ENCODE measurements at places on chromosomes 13 and 19. TPM values are rescaled to one million over a fixed set of nuclear protein-coding genes. Genes with fewer than 3 reads are reported as not detected.

Gene EFNA2
- total RNA-seq, result 0.07 TPM

DNA sequence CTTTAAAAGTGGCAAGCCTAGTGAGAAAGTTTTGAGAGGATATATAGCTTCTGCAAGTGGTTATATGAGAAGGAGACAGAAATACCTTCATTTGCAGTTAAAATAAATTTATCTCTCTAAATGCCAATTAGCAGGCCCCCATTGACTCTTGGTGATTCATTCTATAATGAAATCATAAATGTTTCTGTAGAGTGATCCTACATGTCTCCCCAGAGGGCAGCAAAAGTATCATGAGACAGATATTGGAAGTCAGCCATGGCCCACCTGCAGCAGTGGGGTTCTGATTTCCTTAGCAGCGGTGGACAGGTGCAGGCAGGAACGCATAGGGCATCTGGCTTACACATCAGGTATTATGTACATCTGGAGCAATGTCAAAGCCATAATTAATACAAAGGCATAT, 385.4 kb upstream of the SLC10A2 start:
- no peak for DNase-seq

- no peak for DNase-seq
Observed at GRCh38 chr19:7419777-7420439, 68.9 kb downstream of the PEX11G start.

Gene GIPC3
- total RNA-seq, result 0.53 TPM

- no peak for DNase-seq
Observed at GRCh38 chr13:112831801-112832200, 137.2 kb upstream of the MCF2L start.

Gene SCEL
- total RNA-seq, result under 0.01 TPM

GRCh38 chr13:38850868-38851626, 139.6 kb downstream of the STOML3 start:
- DNase-seq, result no peak

Gene CGB5
- total RNA-seq, result not detected

Gene FCGBP
- 0.04 TPM for total RNA-seq

- no peak for DNase-seq
Observed at GRCh38 chr13:76833441-76833954, 52.7 kb downstream of the KCTD12 start.

DNA sequence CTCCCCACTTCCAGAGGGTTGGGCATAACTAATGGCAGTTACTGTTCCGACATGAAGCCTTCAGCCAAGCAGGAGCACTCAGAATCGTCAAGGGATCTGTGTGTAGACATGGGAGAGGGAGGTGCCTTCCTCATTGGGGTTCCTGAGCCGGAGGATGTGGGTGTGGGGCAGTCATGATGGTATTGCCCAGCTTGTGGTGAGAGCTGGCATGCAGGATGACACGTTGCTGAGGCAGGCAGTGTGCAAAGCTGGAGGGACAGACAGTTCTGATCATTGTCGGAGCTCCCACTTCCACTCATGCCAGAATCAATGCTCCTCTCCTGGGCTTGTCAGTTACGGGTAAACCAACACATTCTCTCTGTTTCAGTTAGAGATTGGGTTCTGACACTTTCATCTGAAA, 83.9 kb upstream of the TSC22D1 start:
- DNase-seq, result no peak

Gene ELANE
- not detected for total RNA-seq

- no peak for DNase-seq
Observed at GRCh38 chr19:17706750-17707181, 12.5 kb upstream of the MAP1S start.

Gene SYNE4
- under 0.01 TPM for total RNA-seq

DNA sequence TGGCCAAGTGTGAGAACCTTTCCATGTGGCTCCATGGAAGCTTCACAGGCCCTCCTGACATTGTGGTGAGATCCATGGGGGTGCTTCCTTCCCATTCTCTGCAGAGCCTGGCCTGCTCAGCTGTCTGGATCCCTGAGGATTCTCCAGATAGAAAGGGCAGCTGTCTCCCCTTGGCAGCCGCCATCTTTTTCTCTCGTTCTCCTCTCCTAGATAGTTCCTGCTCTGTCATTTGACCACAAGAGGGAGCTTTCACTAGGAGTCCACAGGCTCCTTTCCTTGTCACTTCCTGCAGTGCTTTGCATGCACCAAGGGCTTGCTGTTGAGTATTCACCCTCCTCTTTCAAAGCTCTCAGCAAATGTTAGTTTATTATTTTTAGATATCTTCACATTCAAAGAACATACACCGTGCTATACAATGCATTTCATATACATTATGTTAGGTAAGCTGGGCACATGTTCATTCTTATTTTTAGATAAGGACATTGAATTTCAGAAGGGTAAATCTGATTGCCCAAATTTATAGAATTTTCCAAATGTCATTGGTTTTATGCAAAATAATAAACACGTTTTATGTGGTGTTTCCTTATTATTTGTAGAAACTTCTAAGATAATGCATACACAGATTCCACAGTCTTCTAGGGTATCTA, 133.2 kb downstream of the FRY start:
- no peak for DNase-seq

GRCh38 chr19:28968721-28969120, 244.2 kb downstream of the UQCRFS1 start:
- no peak for DNase-seq

GRCh38 chr13:32852526-32852925, 163.7 kb upstream of the KL start:
- no peak for DNase-seq

DNA sequence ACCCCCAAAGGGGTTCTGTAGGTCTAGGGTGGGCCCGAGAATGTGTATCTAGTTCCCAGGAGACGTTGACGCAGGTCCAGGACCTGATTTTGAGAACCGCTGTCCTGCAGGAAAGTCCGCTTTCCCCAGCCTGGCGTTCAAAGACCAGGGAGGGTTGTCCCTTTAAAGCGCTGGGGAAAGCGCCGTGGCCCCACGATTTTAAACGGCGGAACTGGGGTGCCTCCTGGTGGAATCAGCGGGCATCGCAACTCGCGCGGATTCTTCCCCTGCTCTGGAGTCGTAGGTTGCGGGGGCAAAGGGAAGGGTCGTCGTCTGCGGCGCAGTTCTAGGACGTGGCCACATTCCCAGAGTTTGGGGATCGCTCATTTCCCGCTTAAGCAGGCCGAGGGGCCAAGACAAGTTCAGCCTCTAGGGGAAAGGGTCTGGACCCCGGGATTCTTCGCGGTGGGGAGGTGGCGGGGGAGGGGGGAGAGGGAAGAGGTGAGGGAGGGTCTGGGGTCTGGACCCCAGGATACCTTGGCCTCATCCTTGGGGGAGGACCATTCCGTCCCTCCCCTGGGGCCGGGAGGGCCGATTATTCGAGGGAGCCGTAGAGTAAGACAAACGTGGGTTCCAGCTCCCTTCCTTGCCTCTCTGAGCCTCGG, 7.7 kb downstream of the PNMA8B start:
- no peak for DNase-seq

GRCh38 chr19:41925208-41926003, 2.8 kb downstream of the ERFL start:
- DNase-seq, result no peak

GRCh38 chr13:24287748-24288287, 21.6 kb upstream of the C1QTNF9 start:
- DNase-seq, result no peak

DNA sequence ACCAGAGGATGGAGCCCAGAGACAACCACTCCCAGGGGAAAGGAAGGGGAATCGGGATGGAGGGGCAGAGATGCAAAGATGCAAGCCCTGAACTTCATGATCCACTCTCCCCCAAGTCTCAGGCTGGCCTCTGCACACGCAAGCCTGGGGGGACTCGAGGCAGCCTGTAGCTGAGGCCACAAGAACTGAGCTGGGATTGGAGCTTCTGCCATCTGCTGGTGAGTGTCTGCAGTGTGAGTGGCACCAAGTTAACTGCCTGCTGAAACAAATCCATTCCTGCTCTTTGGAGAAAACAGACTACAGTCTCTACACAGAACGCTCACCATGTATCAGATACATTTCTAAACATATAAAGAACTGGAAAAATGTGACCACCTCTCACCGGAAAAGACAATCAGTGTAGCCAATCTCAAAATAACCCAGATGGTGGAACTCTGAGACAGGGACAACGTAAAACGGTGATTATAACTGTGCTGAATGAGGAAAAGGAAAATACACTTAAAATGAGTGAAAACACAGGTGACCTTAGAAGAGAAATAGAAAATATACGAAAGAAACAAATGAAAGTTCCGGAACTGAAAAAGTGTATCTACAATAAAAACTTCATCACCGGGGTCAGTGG, 62.1 kb downstream of the KLF2 start:
- DNase-seq, result peak; percentile 43

DNA sequence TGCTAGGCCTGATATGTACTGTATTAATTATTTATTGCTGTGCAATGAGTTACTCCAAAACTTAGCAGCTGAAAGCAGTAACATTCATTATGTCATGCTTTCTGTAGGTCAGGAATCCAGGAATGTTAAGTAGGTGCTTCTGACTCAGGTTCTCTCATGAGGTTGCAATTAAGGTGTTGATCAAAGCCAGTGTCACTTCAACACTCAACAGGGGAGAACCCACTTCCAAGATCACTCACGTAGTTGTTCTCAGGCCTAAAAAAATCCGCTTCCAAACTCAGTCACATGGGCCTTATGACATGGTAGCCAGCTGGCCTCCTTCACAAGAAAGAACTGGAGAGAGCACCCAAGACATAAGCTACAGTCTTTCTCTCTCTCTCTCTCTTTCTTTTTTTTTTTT, 211.1 kb upstream of the NBEA start:
- no peak for DNase-seq

DNA sequence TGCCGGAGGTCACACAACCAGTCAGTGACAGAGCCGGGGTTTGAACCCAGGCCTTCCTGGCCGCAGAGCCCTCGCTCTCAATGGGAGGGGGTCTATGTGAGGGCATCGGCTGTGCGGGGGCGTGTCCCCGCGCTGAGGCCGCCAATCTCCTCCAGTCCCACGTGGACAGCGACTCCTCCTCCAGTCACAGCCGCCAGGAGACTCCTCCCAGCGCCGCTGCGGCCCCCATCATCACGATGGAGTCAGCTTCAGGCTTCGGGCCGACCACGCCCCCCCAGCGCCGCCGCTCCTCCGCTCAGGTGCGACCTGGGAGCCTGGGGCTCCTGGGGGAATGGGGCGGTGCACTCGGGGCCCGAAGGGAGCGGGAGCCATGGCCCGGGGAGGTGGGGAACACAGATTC, 6.0 kb downstream of the SPRED3 start:
- no peak for DNase-seq

GRCh38 chr13:44151474-44151873, 222.2 kb upstream of the SERP2 start:
- DNase-seq, result no peak

Gene EPS8L1
- 4.7 TPM for total RNA-seq

Gene SIAH3
- total RNA-seq, result not detected

Gene C19orf18
- not detected for total RNA-seq

All from pulmonary artery endothelial cell (primary cell).